ENCODE measurements at places on chromosomes 7 and 10.
A peak's percentile ranks its signal among the peaks of the same experiment; 100 is the strongest.

GRCh38 chr7:123367484-123368122, 166.8 kb downstream of the IQUB start:
- no peak for DNase-seq

DNA sequence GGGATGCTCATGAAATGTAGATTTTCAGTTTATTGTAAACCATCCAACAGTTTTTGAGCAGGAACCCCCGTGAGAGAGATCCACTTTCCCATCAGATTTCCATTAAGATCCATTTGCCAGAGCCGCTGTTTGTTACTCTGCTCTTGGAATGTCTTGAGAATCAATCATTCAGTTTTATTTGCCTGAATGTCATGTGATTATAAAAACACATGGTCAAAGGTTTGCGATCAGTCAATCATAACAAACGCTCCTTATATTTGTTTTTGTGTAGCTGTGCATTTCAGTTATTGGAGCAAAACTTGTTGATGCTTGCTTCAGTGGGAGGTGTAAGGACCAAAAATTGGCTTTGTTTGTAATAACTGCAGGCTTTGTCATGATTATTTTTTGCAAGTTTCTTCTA, 155.8 kb upstream of the RHOBTB1 start:
- DNase-seq: no peak

GRCh38 chr7:29860186-29860585, 53.9 kb downstream of the WIPF3 start:
- no peak for DNase-seq

DNA sequence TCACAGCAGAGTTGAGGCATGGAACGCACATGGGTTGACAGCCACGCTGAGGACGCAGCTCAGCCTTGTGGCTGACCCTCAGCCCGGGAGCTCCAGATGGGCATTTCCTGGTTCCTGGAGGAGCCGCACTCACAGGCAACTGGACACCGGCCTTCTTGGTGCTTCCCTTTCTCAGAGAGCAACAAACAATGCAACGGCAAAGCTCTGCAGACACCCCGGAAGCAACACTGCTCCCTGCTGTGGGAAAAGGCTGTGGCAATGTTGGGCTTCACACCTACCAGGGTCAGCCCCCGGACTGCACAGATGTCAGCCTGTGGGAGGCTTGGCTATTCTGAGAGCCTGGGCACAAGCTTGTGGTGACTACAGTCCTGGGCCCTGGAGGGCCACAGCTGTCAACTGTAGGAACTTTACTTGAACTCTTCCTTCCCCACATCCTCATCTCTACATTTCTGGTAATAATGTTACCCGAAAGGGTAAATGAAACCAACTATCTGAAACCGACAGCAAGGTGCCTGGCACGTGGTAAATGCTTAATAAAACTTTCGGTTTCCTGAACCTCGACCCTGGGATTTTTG, 597.5 kb upstream of the MKI67 start:
- no peak for DNase-seq

DNA sequence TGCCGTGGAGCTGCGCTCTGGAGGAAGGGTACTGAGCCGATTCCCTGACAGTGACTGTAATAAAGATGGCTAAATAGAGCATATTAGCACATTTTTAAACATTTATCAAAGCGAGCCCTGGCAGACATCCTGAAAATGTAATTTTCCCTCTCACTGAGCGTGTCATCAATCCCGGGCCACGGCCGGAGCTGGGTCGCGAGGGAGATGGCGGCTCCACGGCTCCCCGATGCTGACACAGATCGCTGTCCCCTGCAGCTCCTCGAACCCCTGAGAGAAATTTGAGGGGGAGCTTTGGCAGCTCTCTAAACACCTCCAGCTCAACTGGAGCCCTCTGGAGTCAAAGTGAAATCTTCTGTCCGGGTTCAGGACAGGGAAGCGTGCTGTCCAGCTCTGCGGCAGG, 44.9 kb upstream of the ADGRA1 start:
- no peak for DNase-seq

GRCh38 chr7:131436384-131436783, 108.7 kb downstream of the MKLN1 start:
- no peak for DNase-seq

GRCh38 chr7:132183781-132184380, 392.4 kb downstream of the PLXNA4 start:
- no peak for DNase-seq

- no peak for DNase-seq
Measured at GRCh38 chr7:10677211-10677610, 296.5 kb upstream of the PHF14 start.

- DNase-seq: peak; percentile 34
Measured at GRCh38 chr7:98802088-98802780, 67.6 kb downstream of the TMEM130 start.

GRCh38 chr7:82803411-82803810, 359.3 kb downstream of the PCLO start:
- no peak for DNase-seq

DNA sequence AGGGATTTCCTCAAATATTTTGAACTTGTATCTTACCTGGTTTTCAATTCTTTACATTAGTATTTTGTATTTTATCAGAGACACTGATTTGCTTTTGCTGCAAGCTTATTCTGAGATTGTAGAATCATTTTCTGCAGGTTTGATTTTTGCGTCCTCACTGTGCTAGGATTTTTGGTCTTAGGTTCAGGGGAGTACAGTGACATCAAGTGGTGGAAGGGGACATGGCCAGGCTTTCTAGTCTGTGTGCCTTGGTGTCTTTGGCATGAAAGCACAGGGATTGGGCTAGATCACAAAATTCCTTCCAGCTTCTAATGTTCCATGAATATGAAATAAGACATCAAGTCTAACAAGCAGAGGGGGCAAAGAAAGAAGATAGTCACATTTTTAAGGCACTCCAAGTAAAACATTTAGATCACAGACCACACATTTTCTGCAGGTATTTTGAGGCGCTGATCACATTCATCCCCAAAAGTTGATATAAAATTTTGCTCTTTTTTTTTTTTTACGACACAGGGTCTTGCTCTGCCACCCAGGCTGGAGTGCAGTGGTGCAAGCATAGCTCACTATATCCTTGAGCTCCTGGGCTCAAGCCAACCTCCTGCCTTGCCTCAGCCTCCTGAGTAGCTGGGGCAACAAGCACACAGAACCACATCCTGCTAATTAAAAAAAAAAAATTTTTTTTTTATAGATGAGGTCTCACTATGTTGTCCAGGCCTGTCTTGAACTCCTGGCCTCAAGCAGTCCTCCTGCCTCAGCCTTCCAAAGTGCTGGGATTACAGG, 124.4 kb downstream of the PON1 start:
- DNase-seq: peak; percentile 56

- DNase-seq: no peak
Measured at GRCh38 chr7:99375070-99375807, 709 bp downstream of the ARPC1B start.

- DNase-seq: no peak
Measured at GRCh38 chr10:124417895-124418725, 613 bp downstream of the OAT start.

DNA sequence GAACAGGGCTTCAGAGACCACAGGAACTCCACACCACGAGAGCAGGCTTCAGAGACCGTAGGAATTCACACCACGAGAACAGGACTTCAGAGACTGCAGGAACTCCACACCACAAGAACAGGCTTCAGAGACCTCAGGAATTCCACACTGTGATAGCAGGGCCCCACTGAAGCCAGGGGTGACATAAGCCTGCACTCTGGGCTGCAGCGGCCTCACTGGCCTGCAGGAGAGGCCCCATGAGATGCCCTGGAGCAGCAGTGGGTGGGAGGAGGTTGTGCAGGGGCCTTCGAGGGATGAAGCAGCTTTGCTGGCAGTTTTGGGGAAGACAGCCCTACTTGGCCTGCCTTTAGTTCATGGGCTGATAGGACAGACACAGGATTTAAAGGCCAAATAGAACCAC, 614.7 kb downstream of the PTPRN2 start:
- DNase-seq: no peak

DNA sequence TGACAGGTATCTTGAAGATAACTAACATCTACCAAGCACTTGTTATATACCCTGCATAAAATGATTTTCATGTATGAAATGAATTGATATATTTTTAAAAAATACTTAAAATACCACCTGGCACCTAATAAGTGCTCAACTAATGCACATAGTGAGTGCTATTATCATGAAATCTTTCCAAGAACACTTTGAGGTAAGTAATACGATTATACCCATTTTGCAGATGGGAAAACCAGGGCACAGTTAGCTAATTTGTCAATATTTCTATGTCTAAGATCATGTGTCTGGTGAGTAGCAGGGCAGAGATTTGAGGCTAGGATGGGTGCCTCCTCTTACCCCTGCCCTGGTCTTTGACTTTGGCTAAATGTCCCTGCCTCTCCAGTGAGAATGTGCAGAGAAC, 6.1 kb downstream of the DMBT1 start:
- no peak for DNase-seq

DNA sequence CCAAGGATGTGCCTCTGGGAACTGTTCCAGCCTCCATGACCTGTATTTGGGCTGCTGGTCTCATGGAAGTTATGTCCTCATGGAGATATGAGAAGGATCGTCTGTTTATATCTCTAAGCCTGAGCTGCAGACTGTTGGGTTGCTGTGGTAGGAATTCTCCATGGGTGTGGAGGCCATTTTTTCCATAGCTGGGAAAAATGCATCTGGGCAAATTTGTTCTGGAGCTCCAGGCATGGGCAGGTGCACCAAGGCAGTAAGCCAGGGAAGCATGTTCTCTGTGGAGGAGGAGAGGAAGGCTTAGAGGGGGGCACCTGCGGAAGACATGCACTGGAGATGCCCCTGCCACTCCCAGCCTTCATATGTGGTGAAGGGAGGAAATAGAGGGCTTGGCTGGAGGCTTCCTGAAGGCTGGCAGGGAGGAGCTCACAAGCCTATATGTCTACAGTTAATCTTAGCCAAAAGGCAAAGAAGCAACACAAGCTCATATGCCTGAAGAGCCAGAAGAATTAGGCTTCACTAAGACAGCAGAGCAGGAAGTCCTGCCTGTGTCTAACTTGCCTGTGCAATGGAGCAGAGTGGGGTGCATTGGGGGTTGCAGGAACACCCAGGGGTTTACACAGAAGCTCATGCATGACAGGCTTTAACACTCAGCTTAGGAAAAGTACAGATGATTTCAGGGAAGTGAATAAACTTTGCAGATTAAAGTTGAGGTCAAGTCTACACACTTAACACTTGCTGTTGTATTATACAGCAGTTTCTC, 35.1 kb upstream of the CXCL12 start:
- no peak for DNase-seq

DNA sequence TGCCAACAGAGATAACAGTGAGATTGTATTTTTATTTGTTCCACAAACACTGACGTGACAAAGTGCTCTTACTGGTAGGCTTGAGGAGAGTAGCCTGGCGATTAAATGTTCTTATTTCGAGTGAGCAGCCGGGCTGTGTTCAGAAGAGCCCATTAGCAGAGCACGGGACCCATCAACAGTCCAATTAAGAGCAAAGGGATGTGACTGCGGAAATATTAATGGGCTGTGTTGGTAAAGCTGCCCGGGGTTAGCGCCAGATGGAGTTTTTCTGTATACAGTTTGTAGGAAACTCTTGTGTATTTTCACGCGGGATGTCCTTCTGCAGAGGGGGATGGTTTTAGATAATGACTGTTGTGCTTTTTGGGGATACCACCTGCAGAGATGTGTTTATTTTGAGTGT, 104.3 kb downstream of the KIAA1217 start:
- DNase-seq: no peak

GRCh38 chr7:157542068-157543021, 205.5 kb downstream of the DNAJB6 start:
- no peak for DNase-seq

DNA sequence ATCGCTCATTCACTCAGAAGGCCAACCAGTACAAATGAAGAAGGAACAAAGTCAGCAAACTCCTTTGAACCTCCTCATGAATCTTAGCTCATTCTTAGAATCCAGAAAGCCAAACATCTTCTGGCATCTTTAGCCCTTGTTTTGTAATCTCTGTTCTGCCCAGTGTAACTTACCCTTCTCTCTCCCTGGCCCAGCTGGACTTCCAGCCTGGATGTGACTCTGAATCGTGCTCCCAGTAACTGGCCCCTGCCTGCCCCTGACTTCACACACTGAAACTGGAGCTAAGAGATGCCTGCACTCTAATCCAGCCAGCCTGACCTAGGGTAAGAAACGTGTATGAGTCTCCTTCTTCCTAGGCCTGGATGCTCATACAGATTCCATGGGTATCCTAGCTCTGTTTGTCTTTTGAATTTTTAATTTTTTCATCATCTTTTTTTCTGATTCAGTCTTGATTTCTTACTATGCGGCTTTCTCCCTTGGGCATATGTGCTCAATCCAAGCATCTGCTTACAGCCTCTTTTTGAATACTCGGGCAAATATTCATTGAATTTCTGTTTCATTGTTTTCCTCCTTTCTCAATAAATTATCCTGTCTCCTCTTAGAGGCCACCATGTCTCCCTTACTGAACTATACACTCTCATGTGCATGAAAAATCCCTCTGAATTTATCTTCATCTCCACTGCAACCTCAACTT, 845.6 kb upstream of the AUTS2 start:
- no peak for DNase-seq

- DNase-seq: no peak
Measured at GRCh38 chr7:38700116-38700515, 68.9 kb upstream of the AMPH start.

GRCh38 chr10:20105236-20105635, 289.0 kb downstream of the PLXDC2 start:
- no peak for DNase-seq

DNA sequence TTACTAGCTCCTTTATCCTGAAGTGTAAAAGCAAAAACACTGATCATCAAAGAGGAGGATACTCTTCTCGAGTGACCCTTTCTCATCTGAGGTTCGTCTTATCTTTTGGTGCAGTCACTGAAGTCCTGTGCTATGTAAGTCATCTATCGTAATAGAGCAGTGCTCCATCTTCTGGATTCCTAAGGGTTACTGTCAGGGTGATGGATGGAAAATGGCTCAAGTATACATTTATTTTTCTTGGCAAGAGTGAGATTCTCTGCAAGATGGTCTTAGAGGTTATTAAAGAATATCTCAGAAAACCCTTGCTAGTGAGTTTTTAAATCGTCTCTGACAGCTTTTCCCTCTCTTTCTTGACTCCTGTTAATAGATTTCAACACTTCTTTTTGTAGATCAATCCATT, 12.4 kb downstream of the PRKG1 start:
- no peak for DNase-seq

- DNase-seq: peak; percentile 75
Measured at GRCh38 chr7:1924258-1924817, 254.3 kb downstream of the ELFN1 start.

- no peak for DNase-seq
Measured at GRCh38 chr7:135711139-135711469, 16.9 kb downstream of the SLC13A4 start.

- no peak for DNase-seq
Measured at GRCh38 chr10:50580262-50580891, 43.4 kb downstream of the SGMS1 start.

- no peak for DNase-seq
Measured at GRCh38 chr7:27866256-27866655, 126.3 kb downstream of the TAX1BP1 start.

GRCh38 chr10:106959521-106959920, 205.0 kb downstream of the SORCS1 start:
- DNase-seq: no peak
